GM23248 (cell line): ENCODE measurements at places on chromosomes 3 and 15.

GRCh38 chr3:151182349-151183079 is 20.5 kb downstream of the GPR171 start:
- DNase-seq = no peak
- no peaks in the 10 kb centered on the region for H3K4me1 ChIP-seq
- H3K4me3 ChIP-seq = no peak overlapping the region
- H3K36me3 ChIP-seq = no peaks in the 10 kb centered on the region
- H3K27ac ChIP-seq = no peak overlapping the region

DNA sequence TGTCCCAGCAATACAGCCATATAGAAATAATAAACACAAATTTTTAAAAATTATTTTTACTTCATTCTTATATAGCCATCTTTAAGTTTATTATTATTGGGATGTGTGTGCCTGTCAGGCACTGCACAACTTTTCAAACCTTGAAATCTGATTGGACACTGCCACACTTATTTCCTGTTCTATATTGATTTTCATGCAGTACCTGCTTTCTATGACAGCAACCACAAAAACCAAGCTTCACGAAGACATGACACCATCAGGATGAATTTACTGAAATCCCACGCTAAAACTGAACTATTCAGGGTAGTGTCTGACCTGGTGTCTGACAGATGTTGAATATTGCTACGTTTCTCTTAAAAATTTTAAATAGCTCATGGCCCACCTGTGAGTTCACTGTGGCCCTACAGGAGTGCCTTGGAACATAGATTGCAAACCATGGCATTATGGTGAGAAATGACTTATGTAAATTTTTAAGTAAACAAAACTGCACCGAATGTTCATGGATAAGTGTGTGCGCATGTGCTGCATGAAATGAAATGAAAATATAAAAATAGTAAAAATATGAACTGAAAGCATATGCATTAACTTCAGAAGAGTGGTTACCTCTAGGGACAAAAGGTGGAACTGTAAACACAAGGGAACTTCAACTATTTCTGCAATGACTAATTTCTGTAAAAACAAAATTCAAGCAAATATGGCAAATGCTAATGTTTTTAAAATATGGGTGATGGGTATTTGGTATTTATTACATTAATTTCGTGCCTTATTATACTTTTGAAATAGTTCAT is 152.3 kb downstream of the ZBTB20 start:
- H3K27ac ChIP-seq = no peak overlapping the region
- no peaks in the 10 kb centered on the region for H3K36me3 ChIP-seq
- no peaks in the 10 kb centered on the region for H3K4me1 ChIP-seq
- H3K4me3 ChIP-seq = no peak overlapping the region

- no peak overlapping the region for H3K4me3 ChIP-seq
- H3K36me3 ChIP-seq = peaks cover 46% of the 10 kb centered on the region
- DNase-seq = peak; percentile 84
- no peaks in the 10 kb centered on the region for H3K27me3 ChIP-seq
Observed at GRCh38 chr3:197854596-197855343, 63.7 kb downstream of the LRCH3 start.

DNA sequence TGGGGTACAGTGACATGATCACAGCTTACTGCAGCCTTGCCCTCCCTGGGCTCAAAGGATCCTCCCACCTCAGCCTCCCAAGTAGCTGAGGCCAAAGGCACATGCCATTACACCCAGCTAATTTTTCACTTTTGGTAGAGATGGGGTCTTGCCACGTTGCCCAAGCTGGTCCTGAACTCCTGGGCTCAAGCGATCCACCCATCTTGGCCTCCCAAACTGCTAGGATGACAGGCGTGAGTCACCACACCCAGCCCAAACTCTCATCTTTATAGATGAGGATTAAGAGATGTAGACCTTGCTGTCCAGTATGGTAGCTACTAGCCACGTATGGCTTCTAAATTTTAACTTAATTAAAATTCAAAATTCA is 4.4 kb upstream of the ABHD5 start:
- no peak overlapping the region for H3K4me3 ChIP-seq
- H3K4me1 ChIP-seq = peaks cover 4% of the 10 kb centered on the region; the same call in 1 of the 2 replicates
- no peak overlapping the region for H3K27ac ChIP-seq
- H3K27me3 ChIP-seq = no peaks in the 10 kb centered on the region
- DNase-seq = no peak
- no peaks in the 10 kb centered on the region for H3K36me3 ChIP-seq

GRCh38 chr3:175270866-175271265 is 411.7 kb downstream of the NAALADL2 start:
- peaks cover 27% of the 10 kb centered on the region for H3K4me1 ChIP-seq
- H3K36me3 ChIP-seq = no peaks in the 10 kb centered on the region
- DNase-seq = no peak

- no peaks in the 10 kb centered on the region for H3K27me3 ChIP-seq
- H3K4me1 ChIP-seq = peaks cover 18% of the 10 kb centered on the region
- H3K36me3 ChIP-seq = no peaks in the 10 kb centered on the region
- no peak for DNase-seq
- peak overlapping the region; percentile 41; the same call in 1 of the 2 replicates for H3K4me3 ChIP-seq
Observed at GRCh38 chr3:124249038-124249437, 257.1 kb upstream of the ROPN1 start.

- H3K4me3 ChIP-seq = no peak overlapping the region
- no peak for DNase-seq
- H3K27ac ChIP-seq = no peak overlapping the region
Observed at GRCh38 chr3:113148284-113148683, 63.1 kb upstream of the BOC start.

GRCh38 chr3:109278141-109278540 is 38.2 kb downstream of the DPPA2 start:
- DNase-seq = no peak
- H3K36me3 ChIP-seq = no peaks in the 10 kb centered on the region
- H3K27ac ChIP-seq = no peak overlapping the region
- H3K4me3 ChIP-seq = no peak overlapping the region

DNA sequence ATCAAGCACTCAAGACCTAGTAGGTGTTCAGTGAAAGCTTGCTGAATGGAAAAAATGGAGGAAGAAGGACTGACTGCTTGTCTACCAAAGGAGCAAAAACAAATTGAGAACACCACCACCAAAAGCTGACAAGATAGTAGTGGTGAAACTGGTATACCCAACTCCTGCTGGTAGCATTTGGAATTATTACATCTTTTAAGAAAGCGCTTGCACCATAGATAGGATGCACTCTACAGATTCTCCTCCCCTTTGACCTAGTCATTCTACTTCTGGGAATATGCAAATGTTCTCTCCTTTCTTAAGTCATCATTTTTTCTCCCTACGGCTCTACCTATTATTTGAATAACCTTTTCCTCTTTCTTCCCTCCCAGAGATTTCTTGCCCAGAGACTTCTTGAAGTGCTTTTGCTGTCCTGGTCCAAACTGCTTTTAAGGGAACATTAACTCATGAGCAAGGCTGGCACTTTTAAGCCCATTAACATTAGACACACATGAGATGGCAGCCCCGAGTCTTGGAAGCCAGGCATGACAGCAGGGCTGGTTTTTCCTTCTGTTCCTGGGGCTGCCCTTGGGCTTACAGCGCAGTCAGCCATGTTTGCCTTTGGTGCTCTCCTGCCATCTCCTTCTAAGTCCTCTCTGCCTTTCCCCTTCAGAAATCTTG is 75.0 kb upstream of the TLE3 start:
- H3K36me3 ChIP-seq = no peaks in the 10 kb centered on the region
- no peak for DNase-seq
- H3K27me3 ChIP-seq = peaks cover 6% of the 10 kb centered on the region; the same call in 1 of the 2 replicates
- no peak overlapping the region for H3K27ac ChIP-seq
- no peak overlapping the region for H3K4me3 ChIP-seq
- no peaks in the 10 kb centered on the region for H3K4me1 ChIP-seq
